ENCODE measurements at places on chromosomes 13 and 19.

DNA sequence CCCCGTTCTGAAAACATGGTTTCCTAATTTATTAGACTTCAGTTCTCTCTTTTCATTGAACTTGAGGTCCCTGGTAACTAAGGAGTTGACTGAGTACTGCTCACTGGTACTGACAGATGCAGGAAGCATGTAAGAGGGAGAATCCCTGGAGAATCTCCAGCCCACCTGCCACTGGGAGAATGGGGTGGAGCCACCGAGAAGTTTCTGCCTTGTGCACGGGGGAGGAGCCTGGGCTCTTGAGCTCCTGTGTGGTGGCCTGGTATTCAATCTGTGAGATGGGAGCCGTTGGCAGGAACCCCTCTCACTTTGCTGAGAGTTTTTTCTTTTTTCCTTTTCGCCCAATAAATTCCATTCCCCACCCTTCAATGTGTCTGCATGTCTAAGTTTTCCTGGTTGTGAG, 13.2 kb upstream of the AKAP11 start:
- DNase-seq, result no peak

DNA sequence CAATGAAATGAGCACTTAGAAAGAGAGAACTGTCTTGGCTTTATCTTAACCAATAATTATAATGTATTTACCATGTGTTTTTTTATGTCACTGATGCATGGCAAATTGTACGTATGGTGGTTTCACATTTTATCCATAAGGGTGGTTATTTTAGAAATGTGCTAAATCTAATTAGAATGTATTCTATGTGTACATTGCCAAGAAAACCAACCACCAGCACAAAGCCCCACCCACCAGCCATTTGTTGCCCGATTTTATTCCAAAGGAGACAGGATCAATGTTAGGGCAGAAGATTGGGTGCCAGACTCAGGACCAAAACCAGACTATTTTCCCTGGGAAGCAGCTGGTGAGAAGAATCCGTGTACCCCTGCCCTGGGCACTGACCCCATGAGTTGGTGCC, 63.0 kb upstream of the SOX1 start:
- no peak for DNase-seq

- no peak for DNase-seq
Observed at GRCh38 chr13:46860722-46861121, 36.1 kb downstream of the HTR2A start.

- no peak for DNase-seq
Observed at GRCh38 chr13:31940076-31940475, 91.5 kb upstream of the FRY start.

DNA sequence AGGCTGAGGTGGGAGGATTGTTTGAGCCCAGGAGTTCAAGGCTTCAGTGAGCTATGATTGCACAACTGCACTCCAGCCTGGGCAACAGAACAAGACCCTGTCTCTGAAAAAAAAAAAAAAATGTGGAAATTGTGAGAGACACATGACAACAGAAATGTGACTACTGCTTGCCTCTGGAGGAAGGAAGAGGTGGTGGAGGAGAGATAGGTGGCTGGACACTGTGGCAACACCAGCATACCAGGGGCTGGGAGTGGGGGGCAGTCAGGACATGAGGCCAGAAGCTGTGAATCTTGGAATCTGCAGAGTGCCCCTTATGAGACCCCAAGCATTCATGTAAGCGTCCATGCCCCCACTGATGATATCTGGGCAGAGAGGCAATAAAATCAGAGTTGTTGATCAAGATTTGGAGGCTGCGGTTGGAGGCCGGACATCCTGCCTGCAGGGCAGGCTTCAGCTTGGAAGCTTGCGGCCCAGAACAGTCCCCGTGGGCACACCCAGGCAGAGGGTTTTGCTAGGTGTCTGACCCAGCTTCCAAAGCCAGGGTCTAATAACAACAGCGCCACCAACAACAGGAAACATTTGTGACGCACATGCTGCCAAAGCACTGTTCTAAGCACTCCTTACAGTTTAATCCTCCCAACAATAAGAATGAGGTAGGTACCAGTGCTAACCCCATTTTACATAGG, 16.9 kb downstream of the FAM187B start:
- no peak for DNase-seq

DNA sequence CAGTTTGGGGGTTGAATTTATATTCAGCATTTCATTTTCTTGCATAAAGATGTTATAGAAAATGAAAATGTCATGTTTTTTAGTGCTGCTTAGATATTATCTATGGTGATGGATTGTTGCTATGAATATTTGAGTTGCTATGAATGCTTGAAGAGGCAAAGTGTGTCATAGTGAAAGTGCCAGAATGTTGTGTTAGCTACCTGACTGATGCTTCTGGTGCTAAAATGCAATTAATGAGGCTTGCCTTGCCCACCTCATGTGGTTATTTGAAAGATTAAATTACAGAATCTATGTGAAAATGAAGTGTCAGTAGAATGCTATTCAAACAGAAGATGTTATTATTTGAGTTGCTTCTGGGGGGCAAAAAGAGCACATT, 62.7 kb upstream of the MYCBP2 start:
- DNase-seq, result no peak

GRCh38 chr13:44814836-44815235, 174.4 kb downstream of the NUFIP1 start:
- DNase-seq, result no peak

DNA sequence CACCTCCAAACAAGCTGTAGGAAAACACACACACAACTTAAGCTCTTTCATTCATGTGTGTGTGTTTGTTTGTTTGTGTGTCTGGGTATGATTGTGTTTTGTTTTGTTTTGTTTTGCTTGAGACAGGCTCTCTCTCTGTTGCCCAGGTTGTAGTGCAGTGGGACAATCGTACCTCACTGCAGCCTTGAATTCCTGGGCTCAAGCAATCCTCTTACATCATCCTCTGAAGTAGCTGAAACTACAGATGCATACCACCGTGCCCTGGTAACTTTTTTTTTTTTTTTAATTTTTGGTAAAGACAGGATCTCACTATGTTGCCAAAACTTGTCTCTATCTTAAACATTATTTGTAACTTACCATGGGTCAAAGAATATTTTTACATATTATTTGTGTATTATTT, 431.7 kb downstream of the SLITRK1 start:
- DNase-seq, result no peak

- DNase-seq, result no peak
Observed at GRCh38 chr19:19169236-19170052, 619 bp downstream of the MEF2B start.

DNA sequence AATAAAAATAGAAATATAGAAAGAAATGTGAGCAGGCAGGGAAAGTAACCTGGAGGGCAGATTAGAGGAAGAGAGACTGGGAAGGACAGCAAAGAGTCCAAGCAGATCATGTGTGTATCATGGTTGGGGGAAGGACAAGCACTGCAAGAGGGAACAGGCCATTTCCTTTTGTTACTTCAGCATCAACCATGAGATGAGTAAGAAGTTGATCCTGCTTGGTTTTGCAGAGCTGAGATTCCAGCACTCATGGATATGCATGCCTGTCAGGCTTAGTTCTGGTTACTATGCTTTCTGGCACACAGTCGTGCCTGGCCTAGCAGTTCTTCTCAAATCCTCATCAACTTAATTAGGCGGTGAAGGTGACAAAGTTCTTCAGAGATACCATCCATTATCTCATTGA, 18.1 kb downstream of the NALCN start:
- DNase-seq, result no peak

GRCh38 chr13:67281466-67281865, 51.3 kb upstream of the PCDH9 start:
- peak; percentile 58 for DNase-seq

DNA sequence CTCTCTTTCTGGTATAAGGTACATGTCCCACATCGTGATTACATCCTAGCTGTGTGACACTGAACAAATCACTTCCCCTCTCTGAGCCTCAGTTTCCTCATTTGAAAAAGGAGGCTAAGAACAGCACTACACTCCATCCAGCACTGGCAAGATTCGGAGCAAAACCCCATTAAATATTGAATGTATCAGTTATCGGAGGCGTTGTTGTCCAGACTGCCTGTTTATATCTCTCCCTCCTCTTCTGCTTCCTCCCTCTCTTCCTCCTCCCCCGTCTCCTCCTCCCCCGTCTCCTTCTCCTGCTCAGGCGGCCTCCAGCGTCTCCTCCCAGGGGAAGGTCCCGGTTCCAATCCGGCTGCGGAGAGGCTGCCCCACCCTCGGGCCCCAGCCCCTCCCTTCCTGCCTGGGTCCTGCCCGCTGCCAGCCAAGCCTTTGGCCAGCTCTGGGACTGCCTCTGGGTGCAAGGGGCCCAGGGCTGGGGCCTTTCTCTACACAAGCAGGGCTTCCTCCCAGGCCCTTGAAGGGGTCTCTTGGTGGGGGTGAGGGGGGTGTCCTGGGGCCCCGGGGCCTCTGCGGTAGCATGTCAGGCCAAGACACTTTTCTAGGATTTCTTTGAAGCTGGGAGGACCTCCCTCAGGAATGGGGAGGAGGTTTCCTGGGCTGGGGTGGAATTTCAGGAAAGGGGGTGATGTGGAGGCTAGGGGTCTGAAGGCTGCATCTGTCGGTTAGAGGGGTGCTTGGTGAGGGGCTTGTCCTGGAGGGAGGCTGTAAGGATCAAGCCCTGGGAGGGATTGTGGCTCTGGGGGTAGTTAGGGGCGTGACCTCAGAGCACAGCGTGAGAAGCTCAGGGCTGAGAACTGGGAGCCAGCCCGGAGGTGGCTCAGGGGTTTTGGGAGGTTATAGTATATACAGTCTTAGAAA, 1.9 kb downstream of the RRAS start:
- DNase-seq, result no peak

DNA sequence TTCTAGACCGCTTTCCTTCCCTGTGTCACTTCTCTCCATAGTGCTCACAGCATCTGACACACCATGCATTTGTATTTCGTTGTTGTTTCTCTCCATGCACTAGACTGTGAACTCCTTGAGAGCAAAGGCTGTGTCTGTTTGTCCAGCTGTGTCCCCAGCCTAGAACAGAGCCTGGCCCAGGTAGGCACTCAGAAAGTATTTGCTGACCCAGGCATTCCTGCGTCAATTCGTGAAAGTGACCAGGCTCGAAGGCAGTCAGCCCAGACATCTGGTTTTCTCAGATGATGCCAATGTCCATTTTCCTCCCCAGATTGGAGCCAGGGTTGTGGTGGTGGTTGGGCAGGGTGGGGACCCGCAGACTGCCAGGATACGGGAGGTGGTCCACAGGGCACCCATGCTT, 164.8 kb downstream of the ZNF536 start:
- DNase-seq, result no peak

- DNase-seq, result peak; percentile 39
Observed at GRCh38 chr19:47778049-47778953, at the start of gene SELENOW. TSS of gene SELENOW (plus strand) at chr19:47778703. CDS start at chr19:47778786, 83 bp downstream.

DNA sequence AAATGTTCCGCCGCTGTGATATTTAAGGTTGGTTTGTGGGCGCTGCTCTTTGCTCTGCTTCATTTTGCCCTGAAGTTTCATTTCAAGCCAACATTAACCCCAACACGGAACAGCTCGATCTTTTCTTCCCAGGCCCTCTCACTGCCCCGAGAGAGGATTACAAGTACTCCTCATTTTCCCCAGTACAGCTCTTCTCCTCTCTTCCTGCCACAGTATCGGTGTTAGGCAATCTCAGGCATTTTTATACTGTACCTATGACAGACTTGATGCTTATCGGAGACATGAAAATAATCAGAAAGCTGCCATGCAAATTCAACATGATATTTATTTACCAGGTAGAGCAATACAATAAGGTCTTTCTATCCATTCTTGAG, 1.3 kb upstream of the EDNRB start:
- DNase-seq, result no peak
